ENCODE measurements at places on chromosomes 4 and X.

DNA sequence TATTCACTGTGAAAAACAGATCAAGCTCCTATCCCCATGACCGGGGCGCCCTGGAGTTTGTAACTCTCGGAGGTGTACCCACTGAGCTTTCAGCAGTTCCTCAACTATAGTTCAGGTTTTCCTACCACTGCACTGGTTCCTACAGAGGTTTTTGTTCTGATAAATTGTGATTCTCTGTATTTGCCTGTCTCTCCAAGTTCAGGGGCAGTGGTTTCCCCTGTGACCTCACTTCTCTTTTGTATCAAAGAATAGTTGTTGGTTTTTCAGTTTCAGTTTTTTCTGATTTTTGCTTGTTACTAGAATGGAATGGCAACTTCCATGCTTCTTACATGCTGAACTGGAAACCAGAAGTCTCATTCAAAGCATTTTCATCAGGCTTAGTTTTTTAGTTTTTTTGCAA, 56.8 kb upstream of the PLS3 start:
- no peak for DNase-seq

GRCh38 chr4:38315286-38315685, 348.7 kb upstream of the KLF3 start:
- no peak for DNase-seq

DNA sequence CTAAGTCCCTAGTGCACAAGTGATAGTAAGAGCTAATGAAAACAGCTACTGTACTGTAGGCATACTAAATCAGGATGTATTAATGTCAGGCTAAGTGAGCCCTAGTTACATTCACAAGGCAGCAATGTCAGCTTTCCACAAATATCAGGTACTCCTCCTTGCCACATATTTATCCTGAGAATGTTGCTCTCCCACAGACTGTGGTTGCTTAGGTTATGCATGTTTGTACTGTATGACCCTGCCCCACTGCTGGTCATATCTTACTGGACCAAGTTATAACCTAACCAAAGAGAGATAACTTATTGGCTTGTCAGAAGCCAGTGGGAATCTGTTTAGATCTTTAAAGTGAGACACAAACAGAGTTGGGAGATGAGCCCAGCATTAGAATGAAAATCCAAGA, 241.0 kb downstream of the SLC39A8 start:
- no peak for DNase-seq

DNA sequence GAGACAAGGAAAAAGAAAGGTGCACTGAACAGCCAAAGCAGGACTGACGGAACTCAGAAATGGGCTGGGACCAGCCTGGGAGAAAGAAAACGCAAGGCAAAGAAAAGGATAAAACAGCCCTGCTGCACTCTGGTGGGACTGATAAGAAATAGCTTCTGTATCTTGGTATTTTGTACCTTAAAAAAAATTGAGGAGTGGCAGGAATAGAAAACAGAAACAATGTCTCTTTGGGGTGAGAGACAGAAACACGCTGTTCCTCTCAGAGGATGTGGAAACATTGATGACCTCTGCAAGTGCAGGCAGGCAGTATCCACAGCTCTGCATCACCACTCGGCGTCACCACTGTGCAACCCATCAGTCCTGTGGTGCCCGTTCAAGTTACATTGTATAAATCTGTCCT, 152.5 kb upstream of the SPRY1 start:
- DNase-seq: no peak

- DNase-seq: no peak
Measured at GRCh38 chrX:146090732-146091131, 273.1 kb downstream of the SLITRK2 start.

GRCh38 chr4:38872620-38873019, 5.0 kb downstream of the FAM114A1 start:
- DNase-seq: no peak

- no peak for DNase-seq
Measured at GRCh38 chr4:37978248-37978924, 18.2 kb downstream of the PTTG2 start.

All from ovary (tissue), 10 donors.